Stimulated activated CD4-positive, alpha-beta T cell treated with anti-CD3 and anti-CD28 coated beads, Interleukin-1b, Interleukin-23, amount 100 ng/mL, for 1 hour (primary cell): ENCODE measurements at places on chromosomes 7 and 10.

DNA sequence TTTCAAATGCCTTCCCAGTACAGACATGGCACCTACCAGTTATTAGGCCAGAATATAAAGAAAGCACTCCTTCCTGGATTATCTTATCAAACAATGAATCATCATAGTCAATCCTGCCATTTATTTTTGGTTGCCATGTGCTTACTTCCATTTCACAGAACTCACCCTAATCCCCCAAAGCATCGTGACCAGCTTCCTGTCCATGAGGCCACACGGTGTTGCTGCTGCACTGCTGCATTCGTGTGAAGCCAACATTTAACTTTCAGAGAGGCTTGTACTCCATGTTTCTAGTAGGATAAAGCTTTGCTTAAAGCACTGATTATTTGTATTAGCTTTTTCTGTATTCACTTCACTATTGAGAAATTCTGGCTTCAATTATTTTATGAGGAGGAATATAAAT is 14.4 kb downstream of the COL28A1 start:
- no peak for DNase-seq

DNA sequence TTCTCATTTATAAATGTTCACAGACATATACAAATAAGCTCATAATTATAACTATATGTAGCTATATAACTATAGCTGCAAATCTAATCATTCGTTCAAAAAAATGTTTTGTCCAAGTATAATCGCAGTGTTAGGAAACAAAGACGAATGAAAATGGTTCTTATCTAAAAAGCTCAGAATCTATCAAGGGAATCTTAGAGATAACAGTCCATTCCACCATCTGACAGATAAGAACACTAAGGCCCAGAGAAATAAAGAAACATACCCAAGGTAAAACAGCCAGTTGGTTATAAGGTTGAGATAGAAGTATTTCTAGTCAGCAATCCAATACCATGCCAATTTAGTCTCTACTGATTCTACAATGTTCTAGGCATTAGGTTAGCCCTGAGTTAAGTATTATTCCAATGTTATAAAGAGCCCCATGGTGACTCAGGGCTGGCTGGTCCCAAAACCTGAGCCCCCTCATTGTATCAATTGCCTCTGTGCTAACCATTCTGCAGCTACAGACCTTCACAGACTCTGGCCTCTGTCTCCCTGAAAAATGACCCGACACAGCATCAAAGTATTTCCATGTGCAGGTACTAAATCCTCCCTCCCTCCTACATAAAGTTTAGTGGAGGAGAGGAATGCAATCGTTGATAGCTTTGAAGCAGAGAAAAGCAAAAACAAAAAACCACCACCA is 30.0 kb downstream of the CHCHD3 start:
- no peak for DNase-seq

DNA sequence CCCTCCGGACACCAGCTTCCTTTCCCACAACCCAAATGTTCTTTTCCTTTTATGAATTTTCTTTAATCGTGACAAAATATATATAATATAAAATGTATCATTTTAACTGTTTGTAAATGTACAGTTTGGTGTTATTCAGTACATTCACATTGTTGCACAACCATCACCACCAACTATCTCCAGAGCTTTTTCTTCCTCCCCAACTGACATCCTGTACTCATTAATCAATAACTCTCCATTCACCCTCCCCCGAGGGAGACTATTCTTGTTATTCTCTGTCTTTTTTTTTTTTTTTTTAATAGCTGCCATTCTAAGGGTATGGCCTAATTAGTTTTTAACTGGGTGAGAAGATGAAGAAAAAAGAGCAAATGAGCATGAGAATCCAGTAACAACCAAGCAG is 30.6 kb upstream of the ITGB1 start:
- DNase-seq = no peak

GRCh38 chr10:58241346-58241745 is 26.3 kb downstream of the IPMK start:
- no peak for DNase-seq

GRCh38 chr7:38675494-38676106 is 44.4 kb upstream of the AMPH start:
- no peak for DNase-seq

DNA sequence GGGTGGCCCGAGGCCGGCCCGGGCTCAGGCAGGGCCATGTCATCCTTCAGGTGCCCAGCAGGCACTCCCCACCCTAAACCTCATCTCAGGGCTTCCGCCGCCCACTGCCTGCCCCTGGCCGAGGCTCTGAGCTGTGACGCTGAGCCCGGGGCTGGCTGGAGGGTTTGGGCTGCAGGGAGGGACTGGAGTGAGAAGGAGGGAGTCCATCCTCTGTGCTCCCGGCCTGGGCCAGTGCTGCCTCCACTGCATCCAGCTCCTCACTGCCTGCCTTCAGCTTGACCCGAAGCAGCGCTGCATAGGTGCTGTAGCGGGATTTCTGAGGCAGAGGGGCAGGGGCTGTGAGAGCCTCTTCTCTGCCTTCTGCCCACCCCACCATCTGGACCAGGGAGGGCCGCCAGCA is 7.6 kb downstream of the NFKB2 start:
- DNase-seq = no peak

- DNase-seq = no peak
Measured at GRCh38 chr7:134289841-134290240, 26.9 kb downstream of the SLC35B4 start.
